Uterus (tissue), 4 donors: ENCODE measurements at places on chromosomes 2 and 18. TPM values are rescaled to one million over a fixed set of nuclear protein-coding genes. Genes with fewer than 3 reads are reported as not detected.

Gene TMEM247
- total RNA-seq: not detected

Gene SERPINB11
- not detected for total RNA-seq

Gene TTN
- 6.0 TPM for total RNA-seq

Gene TUBA3D
- total RNA-seq: 8.0 TPM

Gene NTSR2
- not detected for total RNA-seq

Gene HES6
- not detected for total RNA-seq

Gene DTYMK
- 0.59 TPM for total RNA-seq

Gene EFR3B
- not detected for total RNA-seq

Gene CCDC102B
- 39.7 TPM for total RNA-seq

Gene NGEF
- total RNA-seq: 18.4 TPM

Gene IWS1
- 37.5 TPM for total RNA-seq

Gene DSG1
- total RNA-seq: 0.14 TPM

Gene BCL11A
- 8.8 TPM for total RNA-seq

Gene GPC1
- 62.2 TPM for total RNA-seq

Gene TMEM169
- not detected for total RNA-seq

Gene PTPRN
- total RNA-seq: 0.21 TPM

Gene IGFBP2
- total RNA-seq: 59.5 TPM

Gene LHCGR
- total RNA-seq: not detected

Gene SERPINB8
- total RNA-seq: 10.3 TPM

Gene KIAA1328
- 55.1 TPM for total RNA-seq

Gene CABYR
- total RNA-seq: not detected

Gene HNMT
- 21.5 TPM for total RNA-seq

Gene SLC20A1
- total RNA-seq: 30.6 TPM

Gene ACTG2
- total RNA-seq: 171 TPM

Gene IL36A
- not detected for total RNA-seq

Gene SCN9A
- 1.8 TPM for total RNA-seq

Gene PSD4
- total RNA-seq: 10.8 TPM

Gene CRYBA2
- not detected for total RNA-seq

Gene IHH
- total RNA-seq: not detected

Gene MOCOS
- not detected for total RNA-seq

Gene SATB2
- 8.8 TPM for total RNA-seq

Gene PLEK
- total RNA-seq: 4.9 TPM

Gene CNTNAP5
- total RNA-seq: not detected

Gene HJURP
- not detected for total RNA-seq

Gene ALKAL2
- total RNA-seq: 3.3 TPM

Gene MAB21L4
- not detected for total RNA-seq

Gene TUBB6
- total RNA-seq: 304 TPM

Gene GCG
- not detected for total RNA-seq

Gene FSIP2
- total RNA-seq: 0.59 TPM

Gene ANKRD30BL
- total RNA-seq: 1.2 TPM
